ENCODE measurements at places on chromosomes 12 and 14. TPM values are rescaled to one million over a fixed set of nuclear protein-coding genes. Genes with fewer than 3 reads are reported as not detected.

DCTN2 gene
- 122 TPM for total RNA-seq

GRCh38 chr12:105331805-105332251, 1.3 kb downstream of the C12orf75 start:
- peaks cover 19% of the 10 kb centered on the region for H3K4me1 ChIP-seq
- H3K27ac ChIP-seq: no peak overlapping the region
- no peaks in the 10 kb centered on the region for H3K27me3 ChIP-seq
- H3K4me3 ChIP-seq: peak overlapping the region; percentile 83
- H3K36me3 ChIP-seq: no peaks in the 10 kb centered on the region

- no peak overlapping the region for H3K27ac ChIP-seq
- H3K4me1 ChIP-seq: no peaks in the 10 kb centered on the region
- H3K27me3 ChIP-seq: no peaks in the 10 kb centered on the region
- no peaks in the 10 kb centered on the region for H3K36me3 ChIP-seq
- no peak overlapping the region for H3K4me3 ChIP-seq
These were observed 39.8 kb upstream of the EID3 start for GRCh38 chr12:104263580-104264358.

RFX4 gene
- total RNA-seq: 52.7 TPM

CMKLR1 gene
- total RNA-seq: 4.8 TPM

DNA sequence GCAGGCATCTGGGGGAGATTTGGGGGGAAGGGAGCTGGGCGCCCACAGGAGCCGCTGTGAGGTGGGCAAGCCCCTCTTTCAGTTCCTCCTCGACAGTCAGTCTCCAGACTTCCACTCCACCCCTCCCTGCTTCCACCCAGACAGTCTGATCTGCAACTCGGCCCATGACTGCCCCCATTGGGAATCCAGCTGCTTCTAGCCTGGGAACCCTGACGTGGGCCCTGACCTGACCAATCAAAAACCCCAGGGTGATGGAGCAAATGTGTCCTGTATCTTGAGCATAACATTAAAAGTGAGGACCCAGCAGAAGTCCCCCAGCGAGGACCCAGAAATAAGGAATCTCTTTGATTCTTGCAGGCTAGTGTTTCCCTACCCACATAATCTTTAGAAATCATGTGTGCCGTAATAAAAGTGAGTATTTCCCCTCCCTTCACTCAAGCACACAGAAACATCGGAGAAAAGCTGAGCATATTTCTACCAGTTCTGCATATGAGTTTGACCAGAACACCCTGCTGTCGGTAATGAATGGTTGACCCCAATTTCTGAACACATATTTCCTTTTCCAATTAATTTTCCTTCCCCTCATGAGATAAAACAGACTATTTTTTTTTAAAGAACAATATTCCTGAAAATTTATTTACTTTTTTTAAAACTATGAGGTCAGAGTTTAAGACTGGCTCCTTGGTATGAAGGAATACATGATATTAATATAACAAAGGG, 6.4 kb downstream of the SSH1 start:
- no peak overlapping the region for H3K27ac ChIP-seq
- no peak overlapping the region for H3K4me3 ChIP-seq
- H3K27me3 ChIP-seq: no peaks in the 10 kb centered on the region

- no peak overlapping the region for H3K4me3 ChIP-seq
- no peaks in the 10 kb centered on the region for H3K4me1 ChIP-seq
- no peaks in the 10 kb centered on the region for H3K36me3 ChIP-seq
- H3K27me3 ChIP-seq: no peaks in the 10 kb centered on the region
- DNase-seq: no peak
These were observed 223.2 kb upstream of the FAR2 start for GRCh38 chr12:28925719-28926376.

DNA sequence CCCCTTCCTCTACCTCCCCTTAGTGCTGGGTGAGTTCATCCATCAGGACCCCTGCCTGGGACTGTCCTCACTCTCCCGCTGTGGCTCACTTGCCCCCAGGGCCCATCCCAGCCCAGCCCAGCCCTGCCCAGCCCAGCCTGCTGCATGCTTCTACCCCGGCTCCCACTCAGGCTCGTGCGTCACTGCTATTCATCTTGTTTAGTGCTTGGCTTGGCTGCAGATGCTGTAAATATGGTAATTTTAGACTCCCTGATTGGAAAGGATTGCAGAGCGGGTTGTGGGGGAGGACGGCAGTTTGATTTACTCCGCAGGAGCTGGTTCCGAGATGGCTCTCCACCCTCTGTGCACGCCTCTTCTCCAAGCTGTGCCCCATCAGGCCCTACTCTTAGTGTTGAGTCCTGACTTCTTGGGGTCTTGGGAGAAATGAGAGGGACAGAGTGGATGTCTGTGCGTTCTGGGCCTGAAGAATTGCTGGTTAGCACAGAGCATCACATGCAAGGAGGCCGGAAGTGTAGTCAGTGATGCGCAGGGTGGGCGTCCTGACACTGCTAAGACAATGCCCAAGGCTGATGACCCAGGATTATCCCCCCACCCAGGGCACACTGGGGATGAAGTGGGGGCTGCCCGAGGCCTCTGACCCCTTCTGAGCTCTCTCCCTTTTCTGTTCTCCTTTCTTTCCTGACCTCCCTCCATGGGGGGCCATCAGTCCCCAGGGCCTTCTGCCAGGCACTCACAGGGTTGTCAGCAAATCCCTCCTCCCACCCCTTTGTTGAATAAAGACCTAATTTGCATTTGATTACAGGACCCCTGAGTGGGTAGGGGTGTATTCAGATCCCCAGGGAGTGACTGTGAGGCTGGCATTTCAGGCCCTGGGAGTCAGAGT, 244.4 kb downstream of the ZFP36L1 start:
- H3K36me3 ChIP-seq: no peaks in the 10 kb centered on the region
- H3K4me3 ChIP-seq: no peak overlapping the region
- H3K27ac ChIP-seq: peak overlapping the region; percentile 96
- H3K4me1 ChIP-seq: peaks cover 69% of the 10 kb centered on the region

GRCh38 chr14:63638493-63638892, 3.2 kb downstream of the WDR89 start:
- H3K4me1 ChIP-seq: peaks cover 4% of the 10 kb centered on the region
- H3K4me3 ChIP-seq: no peak overlapping the region
- DNase-seq: no peak
- H3K27me3 ChIP-seq: no peaks in the 10 kb centered on the region
- no peak overlapping the region for H3K27ac ChIP-seq

- H3K27ac ChIP-seq: peak overlapping the region; percentile 89
- H3K27me3 ChIP-seq: no peaks in the 10 kb centered on the region
- peak; percentile 90 for DNase-seq
- peaks cover 19% of the 10 kb centered on the region for H3K4me1 ChIP-seq
These were observed 1.3 kb downstream of the GPR137C start for GRCh38 chr14:52553671-52554575.

DNA sequence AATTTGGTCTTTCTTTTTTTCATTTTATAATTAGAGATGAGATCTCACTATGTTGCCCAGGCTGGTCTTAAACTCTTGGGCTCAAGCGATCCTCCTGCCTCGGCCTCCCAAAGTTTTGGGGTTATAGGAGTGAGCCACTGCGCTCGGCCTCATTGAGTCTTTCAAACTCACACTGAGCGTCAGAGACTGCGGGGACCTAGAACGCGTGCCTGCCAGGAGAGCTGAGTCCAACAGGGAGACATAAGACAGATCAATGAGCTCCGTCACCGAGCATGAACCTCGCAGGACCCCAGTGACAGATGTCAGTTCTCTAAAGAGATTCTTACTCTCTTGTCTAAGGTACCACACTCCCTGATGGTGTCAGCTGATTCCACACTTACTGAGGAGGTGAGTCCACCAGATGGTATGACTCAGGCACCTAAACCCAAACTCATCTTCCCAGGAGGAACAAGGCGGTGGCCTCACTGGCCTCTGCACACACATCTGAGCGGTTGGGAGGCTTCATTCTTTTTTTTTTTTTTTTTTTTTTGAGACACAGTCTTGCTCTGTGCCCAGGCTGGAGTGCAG, 58.9 kb downstream of the CCDC88C start:
- H3K36me3 ChIP-seq: no peaks in the 10 kb centered on the region
- H3K27me3 ChIP-seq: no peaks in the 10 kb centered on the region
- no peak overlapping the region for H3K4me3 ChIP-seq
- DNase-seq: no peak

All from testis (tissue), 5 donors.